ENCODE measurements at places on chromosomes 6 and 20.
A peak's percentile ranks its signal among the peaks of the same experiment; 100 is the strongest.

DNA sequence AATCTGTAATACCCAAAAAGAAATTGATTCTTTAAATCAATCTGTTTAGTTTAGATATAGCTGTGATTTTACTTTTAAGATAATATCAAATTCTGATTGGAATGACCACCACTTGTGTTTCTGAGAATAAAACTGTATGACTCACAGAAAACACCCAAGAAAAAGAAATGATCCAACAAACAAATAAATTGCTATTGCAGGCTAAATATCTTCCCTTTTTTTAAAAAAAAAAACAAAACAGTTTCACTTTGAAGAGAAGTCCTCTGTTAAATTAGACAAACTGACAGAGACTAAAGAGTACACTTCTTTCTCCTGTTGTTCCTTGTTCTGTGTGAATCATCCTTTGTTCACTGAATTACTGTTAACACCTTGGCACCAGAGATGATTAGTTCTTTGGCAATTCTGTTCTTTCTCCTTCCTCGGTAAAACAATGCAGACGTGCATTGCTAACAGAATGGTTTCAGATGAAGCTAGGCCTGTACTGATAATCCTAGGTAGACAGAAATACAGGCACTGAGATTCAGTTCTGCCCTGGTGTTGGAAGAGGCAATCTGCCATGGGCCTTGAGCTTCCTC is 895.2 kb upstream of the CITED2 start:
- peak; percentile 33 for DNase-seq

GRCh38 chr20:15565786-15566185 is 1007.5 kb downstream of the KIF16B start:
- no peak for DNase-seq

GRCh38 chr6:2028457-2029038 is 216.9 kb downstream of the GMDS start:
- DNase-seq = no peak

- DNase-seq = no peak
These were observed 97.5 kb downstream of the CDH4 start for GRCh38 chr20:61349447-61350165.

GRCh38 chr6:1625794-1626435 is 16.2 kb downstream of the FOXC1 start:
- DNase-seq = no peak

GRCh38 chr20:10618611-10619245 is 55.1 kb downstream of the JAG1 start:
- DNase-seq = peak; percentile 48

DNA sequence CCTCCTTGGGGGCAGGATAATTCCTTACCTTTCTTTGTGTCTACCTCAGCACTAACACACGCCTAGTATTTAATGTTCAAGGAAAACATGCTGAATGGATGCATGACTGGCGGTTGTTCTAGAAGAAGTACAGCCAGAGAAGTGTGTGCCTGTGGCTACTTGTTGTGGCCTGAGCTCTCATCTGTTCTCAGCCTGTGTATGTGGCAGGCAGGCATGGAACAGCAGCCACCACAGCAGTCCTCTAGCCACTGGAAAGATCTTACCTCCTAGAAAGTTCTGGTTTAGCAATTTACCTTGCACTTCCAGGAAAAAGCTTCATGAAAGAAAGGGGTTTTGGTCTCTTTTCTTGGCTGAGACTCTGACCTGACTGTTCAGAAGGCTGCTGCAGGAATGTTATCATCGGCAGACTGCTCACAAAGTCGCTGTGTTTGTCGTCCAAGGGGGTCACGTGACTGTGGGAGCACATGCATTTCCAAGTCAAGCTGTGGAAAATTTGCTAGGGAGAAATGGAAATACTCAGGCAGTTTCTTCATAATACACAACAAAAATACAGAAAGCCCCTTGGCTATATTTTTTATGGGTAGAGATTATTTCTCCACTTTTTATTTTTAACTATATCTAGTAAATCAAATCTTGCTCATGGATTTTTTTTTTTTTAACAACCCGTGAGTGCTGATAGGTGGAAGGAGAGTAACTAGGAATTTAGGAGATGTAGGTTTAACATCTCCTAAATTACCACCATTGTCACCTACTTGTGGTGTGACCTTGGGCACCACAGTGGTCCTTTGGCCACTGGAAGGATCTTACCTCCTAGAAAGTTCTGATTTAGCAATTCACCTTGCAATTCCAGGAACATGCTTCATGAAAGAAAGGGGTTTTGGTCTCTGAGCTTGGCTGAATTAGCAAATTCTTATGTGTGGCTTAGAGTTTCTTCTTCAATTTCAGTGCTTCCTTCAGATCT is 110.8 kb upstream of the GPR6 start:
- no peak for DNase-seq

Data from fibroblast of skin of right biceps (primary cell).